ENCODE measurements at places on chromosomes 16 and 17. TPM values are rescaled to one million over a fixed set of nuclear protein-coding genes. Genes with fewer than 3 reads are reported as not detected.
A peak's percentile ranks its signal among the peaks of the same experiment; 100 is the strongest.

DNA sequence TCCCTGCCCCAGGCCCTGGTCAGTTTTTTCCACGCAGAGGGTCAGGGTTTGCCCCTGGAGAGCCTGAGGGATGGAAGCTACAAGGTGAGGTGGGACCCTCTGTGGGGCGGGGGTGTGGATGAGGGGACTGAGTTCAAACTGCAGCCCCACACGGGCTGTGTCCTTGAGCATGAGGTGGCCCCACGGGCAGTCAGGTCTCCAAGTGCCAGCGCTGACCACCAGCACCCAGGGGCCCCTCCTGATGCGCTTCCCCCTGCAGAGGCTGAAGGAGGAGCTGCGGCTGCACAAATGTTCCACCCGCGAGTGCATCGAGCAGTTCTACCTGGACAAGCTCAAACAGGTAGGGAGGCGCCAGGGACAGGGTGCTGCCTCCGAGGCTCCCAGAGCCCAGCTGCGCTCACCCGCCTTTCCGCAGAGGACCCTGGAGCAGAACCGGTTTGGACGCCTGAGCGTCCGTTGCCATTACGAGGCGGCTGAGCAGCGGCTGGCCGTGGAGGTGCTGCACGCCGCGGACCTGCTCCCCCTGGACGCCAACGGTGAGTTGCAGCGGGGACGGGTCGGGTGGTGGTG lies 4.3 kb downstream of the TSR3 start:
- DNase-seq, result no peak

GRCh38 chr16:88634141-88634993 lies 4.0 kb upstream of the IL17C start:
- DNase-seq, result no peak

GRCh38 chr16:70715055-70715858 lies 29.4 kb upstream of the MTSS2 start:
- DNase-seq, result no peak

DNA sequence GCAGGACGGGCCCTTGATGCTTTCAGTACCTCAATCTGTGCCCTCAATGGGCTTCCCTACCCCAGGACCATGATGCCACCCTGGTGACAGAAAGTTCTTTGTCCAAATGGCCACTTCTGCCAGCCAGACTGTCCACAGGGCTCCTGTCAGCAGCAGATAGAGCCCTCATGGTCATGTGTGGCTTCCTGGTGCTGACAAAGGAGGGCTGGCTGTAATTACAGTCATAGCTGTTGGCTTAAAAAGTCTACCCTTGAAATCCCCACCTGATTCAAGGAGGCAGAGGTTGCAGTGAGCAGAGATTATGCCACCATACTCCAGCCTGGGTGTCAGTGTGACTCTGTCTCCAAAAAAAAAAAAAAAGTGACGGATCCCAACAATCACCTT lies 3.3 kb downstream of the TRPV2 start:
- DNase-seq, result no peak

DNA sequence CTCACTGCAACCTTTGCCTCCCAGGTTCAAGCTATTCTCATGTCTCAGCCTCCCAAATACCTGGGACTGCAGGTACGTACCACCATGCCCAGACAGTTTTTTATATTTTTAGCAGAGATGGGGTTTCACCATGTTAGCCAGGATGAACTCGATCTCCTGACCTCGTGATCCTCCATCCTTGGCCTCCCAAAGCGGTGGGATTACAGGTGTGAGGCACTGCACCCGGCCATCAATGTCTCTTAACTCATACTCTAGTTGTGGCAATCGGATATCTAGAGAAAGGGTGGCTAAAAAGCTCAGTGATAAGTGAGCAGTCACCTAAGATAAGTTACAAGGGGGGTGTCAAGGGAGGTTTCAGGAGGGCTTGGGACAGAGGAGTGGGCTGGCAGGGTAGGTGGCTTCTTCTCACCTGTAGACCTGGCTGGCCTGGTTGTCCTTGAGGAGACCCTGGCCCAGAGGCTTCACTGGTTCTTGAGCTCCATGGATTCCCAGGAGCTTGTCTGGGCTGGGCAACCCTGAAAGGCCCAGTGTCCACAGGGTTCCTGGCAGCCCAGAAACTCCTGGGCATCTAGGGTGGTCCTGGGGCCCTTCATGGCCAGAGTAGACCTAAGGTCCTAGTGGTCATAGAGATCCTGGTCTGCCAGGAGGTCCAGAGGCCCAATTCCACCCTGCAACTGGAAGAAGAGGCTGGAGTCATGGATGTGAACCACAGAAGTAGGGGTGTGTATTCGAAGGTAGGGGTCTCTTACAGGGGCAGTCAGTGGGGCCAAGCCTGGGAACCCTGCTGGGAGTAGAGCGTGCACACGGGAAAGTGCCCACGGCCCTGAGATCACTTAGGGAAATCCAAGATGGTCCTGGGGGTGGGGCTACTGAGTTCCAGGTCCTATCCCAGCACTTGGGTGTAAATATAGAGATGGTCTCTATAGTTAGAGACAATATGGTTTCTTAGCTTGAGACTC lies 12.7 kb upstream of the IGFBP4 start:
- DNase-seq, result no peak

DNA sequence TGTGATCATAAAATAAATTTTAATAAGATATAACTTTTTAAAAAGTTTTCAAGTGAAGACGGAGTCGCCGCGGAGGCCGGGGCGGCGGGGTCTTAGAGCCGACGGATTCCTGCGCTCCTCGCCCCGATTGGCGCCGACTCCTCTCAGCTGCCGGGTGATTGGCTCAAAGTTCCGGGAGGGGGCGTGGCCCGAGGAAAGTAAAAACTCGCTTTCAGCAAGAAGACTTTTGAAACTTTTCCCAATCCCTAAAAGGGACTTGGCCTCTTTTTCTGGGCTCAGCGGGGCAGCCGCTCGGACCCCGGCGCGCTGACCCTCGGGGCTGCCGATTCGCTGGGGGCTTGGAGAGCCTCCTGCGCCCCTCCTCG lies at the start of gene FOXC2:
Gene FOXC2, plus strand, starts transcription at position 229 of the 365 bp plus-strand sequence. CDS start 507 bp downstream, outside the sequence.
- DNase-seq, result peak; percentile 93

- no peak for DNase-seq
Measured at GRCh38 chr16:88879788-88880055, 13.3 kb upstream of the PABPN1L start.

DNA sequence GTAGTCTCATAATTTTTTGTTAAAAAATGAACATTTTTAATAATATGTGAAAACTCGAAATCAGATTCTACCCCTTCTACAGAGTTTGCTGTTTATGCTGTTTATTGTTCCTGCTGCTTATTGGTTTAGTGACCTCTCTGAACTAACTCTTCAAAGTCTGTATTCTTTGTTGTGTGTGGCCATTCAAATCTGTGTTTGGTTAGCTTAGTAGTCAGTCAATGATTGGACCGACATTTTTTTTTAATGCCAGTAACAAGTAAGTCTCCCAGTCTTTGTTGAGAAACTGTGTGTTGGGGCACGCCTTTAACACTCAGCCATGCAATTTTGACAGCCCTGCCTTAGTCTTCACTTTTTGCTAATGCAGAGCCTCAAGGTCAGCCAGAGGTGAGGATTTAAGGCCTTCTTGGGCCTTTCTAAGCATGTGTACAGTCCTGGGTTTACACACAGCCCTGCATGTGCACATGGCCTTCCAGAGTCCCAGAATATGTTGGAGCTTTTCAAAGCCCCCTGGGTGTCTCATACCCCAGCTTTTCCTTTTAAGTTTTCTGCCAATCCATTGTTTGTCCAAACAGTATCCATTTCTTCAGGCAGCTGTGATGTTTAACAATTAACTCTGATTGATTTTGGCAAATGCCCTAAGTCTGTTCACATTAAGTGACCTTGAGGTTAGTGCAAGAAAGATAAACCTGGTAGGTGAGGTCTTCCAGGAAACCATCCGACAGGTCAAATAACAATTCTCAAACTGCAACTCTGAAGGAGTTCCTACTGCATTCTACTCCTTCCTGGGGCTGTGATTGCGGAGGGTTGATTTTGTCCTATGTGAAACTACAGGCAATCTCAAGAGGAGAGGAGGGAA lies 389.3 kb downstream of the PMP22 start:
- DNase-seq, result no peak

GRCh38 chr17:9902120-9902519 lies 3.0 kb downstream of the RCVRN start:
- DNase-seq, result no peak

- DNase-seq, result no peak
Measured at GRCh38 chr17:69864462-69864861, 210.6 kb upstream of the KCNJ16 start.

GRCh38 chr16:31223044-31223443 lies 6.1 kb upstream of the PYDC1 start:
- DNase-seq, result no peak

- DNase-seq, result no peak
Measured at GRCh38 chr17:82967268-82968032, 112.0 kb upstream of the METRNL start.

GRCh38 chr17:51231999-51232398 lies 27.9 kb downstream of the MBTD1 start:
- no peak for DNase-seq

DNA sequence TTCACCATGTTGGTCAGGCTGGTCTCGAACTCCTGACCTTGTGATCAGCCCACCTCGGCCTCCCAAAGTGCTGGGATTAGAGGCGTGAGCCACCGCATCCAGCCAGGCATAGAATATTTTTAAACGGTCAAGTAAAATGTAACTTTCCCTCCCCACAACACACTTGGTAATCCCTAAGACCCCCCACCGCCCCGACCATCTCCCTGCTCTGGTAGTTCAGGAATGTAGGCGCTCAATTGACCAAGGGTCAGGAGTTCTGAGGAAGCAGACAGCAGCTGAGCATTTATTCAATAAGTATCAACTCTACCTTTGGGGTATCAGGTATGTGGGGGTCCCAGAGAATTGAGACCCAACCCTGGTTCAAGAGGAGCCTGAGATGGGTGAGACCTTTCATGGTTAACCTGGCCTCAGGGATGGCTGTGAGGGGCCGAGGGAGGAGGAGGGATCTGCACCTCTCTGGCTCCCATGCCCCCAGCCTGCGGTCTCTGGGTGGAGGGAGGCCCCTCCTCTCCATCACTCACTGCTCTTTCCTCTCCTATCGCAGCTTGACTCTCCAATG lies 48.4 kb upstream of the TOB1 start:
- no peak for DNase-seq

DNA sequence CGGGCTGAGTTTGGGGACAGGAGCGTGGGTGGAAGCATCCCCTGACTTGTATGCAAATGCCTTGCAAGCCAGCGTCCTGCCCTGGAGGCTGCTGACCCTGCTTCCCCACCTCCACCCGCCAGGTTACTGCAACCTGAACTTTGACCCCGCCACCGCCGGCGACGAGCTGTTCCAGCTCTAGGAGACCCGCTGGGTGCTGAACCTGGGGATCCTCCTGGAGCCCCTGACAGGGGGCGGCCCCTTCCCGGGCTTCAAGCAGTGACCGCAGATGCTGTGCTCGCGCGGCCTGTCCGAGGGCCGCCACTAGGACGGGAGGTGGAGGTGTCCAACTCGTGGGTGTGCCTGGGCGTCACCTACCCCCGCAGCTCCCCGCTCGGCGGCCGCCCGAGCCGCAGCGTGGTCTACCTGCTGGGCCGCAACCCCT lies 10.7 kb upstream of the SLC16A5 start:
- no peak for DNase-seq

GRCh38 chr17:28225271-28225670 lies 93.7 kb upstream of the TMEM97 start:
- DNase-seq, result no peak

- no peak for DNase-seq
Measured at GRCh38 chr16:102060-102855, 24.2 kb downstream of the MPG start.

- DNase-seq, result no peak
Measured at GRCh38 chr16:21626659-21627277, 25.6 kb downstream of the IGSF6 start.

GRCh38 chr17:45784741-45785479 lies 790 bp downstream of the CRHR1 start:
- no peak for DNase-seq

- DNase-seq, result no peak
Measured at GRCh38 chr17:10875984-10876555, 38.2 kb upstream of the PIRT start.

GRCh38 chr17:14318109-14318917 lies 17.4 kb downstream of the HS3ST3B1 start:
- no peak for DNase-seq

- DNase-seq, result no peak
Measured at GRCh38 chr17:80927791-80928216, 63.8 kb upstream of the CHMP6 start.

DNA sequence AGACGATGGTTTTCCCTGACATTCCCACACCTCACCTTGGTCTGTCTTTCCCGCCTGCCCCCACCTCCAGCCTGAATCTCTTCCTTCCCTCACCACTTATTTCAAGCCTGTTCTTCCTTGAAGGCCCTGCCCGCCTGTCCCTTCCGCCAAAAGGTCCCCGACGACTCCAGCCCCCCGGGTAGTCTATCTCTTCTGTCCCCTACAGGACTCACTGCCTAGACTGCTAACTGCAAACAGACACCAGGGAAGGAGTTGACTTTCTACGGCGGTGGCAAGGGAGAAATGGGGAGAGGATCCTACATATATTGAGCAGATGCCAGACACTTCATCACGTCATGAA lies 53.7 kb downstream of the NT5M start:
- no peak for DNase-seq

The UMOD gene
- polyA plus RNA-seq, result 202 TPM

The C16orf96 gene
- 0.23 TPM for polyA plus RNA-seq

The ANKFY1 gene
- polyA plus RNA-seq, result 43.3 TPM

The VAMP2 gene
- 138 TPM for polyA plus RNA-seq

The IGSF6 gene
- 7.5 TPM for polyA plus RNA-seq

The KRT222 gene
- polyA plus RNA-seq, result 0.17 TPM
